ENCODE measurements at places on chromosomes 5 and 9.
A peak's percentile ranks its signal among the peaks of the same experiment; 100 is the strongest.

DNA sequence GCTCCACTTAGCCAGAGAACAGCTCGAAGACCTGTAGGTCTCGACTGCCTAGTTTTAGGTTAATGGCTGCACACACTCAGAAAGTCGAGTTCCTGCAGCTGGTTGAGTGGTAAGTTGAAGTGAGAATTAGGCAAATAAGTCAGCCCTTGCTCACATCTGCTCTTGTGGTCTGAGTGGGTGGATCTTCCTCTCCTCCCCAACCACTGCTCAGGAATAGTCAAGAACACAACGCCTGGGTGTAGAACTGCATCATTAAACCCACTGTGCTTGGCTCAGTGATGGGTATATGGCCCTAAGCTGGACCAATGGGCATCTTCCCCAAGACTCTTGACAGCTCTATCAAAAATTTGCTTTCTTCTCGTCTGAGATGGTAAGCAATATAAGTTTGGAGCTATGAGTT, 20.9 kb upstream of the ADAM19 start:
- DNase-seq, result peak; percentile 87

GRCh38 chr9:126722252-126722921, 82.5 kb upstream of the ZBTB43 start:
- peak; percentile 94 for DNase-seq

DNA sequence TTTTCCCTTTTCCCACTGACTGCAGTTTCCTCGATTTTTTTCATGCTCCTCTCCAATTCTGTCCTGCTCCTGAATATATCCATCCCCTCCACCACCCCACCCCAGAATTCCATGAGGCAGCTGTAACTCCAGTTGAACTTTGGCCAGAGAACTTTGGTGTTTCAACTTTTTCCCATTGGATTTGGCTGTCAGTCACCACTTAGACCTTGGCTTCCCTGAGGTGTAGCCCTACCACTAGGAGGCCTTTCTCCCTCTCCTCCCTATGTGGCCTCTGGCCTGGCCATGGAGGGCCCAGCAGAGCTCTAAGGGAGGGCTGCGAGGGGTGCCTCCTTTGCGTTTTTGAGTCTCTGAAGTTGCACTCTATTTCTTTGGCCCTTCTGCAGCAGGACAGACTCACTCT, 261.3 kb downstream of the PIK3R1 start:
- no peak for DNase-seq

DNA sequence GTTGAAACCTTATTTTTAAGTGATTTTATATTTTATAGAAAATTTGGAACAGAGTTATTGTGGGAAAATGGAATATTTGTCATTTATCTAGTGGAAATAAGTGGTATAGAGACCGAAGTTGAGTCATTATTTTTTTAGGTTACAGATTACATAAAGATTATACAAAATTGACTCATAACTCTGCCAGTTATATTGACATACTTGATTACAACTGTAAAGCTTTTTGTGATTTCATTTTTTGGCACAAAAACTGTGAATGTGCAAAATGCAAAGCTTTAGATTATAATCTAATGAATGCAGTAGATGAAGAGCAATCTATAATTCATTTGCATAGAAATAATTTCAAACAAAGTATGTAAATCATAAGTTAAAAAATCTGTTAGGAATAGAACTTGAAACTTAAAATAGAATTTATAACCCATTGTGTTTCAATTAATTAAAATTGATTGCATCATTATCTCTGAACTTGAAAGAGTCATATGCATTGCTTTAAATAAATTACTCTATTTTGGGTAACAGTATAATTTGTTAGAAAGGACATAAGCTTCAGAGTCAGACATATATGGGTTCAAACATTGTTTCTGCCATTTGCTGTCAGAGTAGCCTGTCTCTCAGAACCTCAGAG, 280.4 kb downstream of the FER start:
- DNase-seq, result no peak

DNA sequence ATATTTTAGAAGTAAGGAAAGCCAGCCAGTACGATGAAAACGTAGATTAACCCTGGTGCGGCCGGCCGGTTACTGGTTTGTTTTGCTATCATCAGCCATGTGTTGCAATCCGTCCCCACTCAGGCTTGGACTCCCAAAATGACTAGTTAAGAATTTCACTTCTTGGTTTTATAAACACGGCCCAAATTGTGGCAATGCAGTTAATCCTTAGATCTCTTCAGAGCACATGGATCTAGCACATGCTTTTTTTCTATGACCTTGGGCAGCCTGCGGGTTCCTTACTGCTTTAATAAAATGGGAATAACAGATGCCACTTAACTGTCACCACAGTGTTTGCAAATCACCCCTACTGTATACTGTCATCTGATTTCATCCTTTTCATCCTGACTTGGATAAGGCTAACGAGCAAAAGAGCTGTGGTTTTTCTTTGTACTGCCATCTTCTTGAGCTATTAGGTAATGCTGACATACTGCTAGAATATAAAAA, 1.5 kb downstream of the NDFIP1 start:
- peak; percentile 30 for DNase-seq

- no peak for DNase-seq
These were observed 60.7 kb downstream of the COL27A1 start for GRCh38 chr9:114216081-114216480.

DNA sequence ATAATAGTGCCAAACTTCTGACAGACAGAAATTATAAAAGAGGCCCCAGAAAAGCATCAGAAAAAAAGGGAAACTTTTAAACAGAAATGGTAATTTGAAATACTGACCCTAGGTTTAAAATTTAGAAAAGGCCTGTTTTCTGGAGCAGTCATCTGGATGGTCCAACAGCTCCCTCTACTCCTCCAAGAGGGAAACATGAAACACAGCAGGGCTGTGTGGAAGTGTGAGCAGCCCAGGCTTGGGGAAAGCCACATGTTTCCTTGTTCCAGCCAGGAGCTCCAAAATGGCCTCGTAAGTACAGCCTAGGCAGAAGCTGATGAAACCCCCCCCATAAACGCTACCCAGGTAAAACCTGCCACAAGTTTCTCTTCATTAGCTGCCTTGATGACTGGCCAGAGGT, 499.3 kb upstream of the ADAMTS16 start:
- DNase-seq, result no peak

DNA sequence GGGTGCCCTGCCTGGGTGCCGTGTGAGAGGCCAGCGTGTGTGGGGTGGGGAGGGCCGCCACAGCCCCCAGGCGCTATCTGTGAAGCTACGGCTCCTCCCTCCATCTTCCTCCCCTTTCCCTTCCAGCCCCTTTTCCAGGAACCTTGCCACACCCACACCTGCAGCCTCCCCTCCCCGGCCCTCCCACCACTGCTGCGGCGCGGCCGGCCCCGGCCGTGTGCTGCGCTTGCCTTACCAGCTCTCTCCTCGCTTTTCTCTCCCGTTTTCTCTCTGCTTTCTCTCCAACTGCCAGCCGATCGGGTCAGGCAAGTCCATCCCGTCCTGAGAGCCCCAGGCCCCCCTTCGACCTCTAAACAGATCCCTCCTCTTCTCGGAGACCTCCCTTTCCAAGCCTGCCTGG, 21.4 kb downstream of the GOLGA2 start:
- DNase-seq, result no peak

- DNase-seq, result no peak
These were observed 117.0 kb upstream of the GNA14 start for GRCh38 chr9:77764894-77765780.

GRCh38 chr9:97535771-97536170, 34.3 kb downstream of the TMOD1 start:
- no peak for DNase-seq

DNA sequence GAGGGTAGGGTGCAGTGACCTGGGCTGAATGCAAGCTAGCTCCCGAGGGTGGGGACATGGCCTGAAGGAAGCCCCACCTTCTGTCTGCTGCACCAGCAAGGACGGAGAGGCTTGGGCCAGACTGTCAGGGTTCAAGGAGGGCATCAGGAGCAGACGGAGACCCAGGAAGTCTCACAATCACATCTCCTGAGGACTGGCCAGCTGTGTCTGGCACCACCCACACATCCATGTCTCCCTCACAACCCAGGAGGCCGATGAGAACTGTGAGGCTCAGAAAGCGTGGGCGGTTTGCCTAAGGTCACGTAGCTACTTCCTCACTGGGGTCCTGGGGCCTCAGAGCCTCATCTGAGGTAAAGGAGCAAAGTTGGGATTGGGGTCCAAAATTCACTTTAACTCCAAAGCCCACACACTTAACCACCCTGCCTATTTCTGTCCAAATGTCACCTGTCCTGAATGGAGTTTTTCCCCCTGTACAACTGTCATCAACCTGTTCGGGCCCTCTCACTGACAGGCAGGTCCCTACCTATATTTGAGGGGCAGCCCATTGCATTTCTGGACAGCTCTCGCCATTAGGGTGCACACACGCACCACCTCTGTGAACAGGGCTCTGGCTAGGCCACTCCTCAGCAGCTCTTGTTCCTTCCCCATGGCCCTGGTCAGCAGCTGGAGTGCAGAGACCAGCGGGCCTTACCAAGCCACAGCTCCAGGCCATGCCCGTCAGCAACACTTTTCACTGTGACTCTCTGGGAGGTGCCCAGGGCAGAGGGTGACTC, 3.4 kb downstream of the IL13 start:
- DNase-seq, result no peak

DNA sequence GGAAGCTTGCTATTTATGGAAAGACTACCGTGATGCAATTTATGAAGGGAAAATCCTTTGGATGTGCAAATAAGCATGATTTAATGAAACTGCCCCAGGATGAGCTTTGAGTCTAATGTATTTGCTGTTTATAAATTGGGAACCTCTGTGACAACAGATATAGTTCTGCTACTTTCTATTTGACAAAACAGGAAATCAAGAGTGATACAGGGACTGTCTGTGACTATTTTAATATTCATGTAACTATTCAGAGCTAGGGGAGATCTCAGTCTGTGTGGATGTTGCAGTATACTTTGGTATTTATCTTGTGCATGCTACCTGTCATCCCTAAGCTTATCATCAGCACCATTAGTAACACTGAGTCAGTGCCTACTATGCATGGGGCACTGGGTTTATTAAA, 132.1 kb downstream of the PDZD2 start:
- no peak for DNase-seq

DNA sequence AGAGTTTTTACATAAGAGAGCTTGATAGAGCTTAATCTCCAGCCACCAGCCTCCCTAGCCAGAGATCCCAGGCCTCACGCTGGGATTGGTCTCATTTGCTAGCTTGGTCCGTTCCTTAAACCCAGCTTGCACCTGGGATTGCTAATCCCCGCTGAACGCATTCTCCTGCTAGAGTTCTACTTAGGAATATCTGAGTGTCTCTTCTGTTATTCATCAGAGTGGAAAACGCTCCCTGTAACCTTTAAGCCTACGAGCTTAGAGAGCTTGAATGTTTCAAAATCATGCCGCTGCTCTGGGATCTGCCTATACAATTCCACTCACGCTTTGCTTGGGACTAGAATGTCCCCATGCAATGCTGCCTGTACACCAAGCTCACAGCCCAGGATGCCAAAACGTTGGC, 201.8 kb downstream of the NSG2 start:
- DNase-seq, result no peak

DNA sequence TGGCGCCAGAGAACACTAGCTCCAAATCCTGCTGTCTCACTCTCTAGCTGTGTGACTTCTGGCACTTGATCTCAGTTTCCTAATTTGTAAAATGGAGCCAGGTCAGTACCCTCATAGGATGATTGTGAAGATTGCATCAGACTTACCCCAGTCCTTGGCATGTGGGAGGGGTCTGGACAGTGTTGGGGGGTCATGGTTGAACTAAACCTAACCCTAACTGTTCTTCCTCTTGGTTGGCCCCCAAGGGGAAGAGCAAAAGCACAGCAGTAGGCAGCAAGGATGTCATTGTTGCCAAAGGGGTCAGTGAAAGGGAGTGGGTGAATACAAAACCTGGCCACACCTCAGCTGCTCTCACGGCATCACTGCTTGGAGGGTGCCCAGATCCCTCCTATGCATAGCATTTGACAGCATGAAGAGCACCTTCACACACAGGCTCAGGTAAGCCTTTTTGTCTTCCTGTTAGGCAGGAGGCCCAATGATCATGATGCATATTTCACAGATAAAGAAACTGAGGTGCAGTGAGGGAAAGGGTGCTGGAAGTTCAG, 15.7 kb upstream of the CXCL14 start:
- no peak for DNase-seq

- DNase-seq, result peak; percentile 66
These were observed 512 bp downstream of the PLK2 start for GRCh38 chr5:58459146-58460001.

- DNase-seq, result no peak
These were observed 123.5 kb upstream of the ZNF366 start for GRCh38 chr5:72630721-72631120.

DNA sequence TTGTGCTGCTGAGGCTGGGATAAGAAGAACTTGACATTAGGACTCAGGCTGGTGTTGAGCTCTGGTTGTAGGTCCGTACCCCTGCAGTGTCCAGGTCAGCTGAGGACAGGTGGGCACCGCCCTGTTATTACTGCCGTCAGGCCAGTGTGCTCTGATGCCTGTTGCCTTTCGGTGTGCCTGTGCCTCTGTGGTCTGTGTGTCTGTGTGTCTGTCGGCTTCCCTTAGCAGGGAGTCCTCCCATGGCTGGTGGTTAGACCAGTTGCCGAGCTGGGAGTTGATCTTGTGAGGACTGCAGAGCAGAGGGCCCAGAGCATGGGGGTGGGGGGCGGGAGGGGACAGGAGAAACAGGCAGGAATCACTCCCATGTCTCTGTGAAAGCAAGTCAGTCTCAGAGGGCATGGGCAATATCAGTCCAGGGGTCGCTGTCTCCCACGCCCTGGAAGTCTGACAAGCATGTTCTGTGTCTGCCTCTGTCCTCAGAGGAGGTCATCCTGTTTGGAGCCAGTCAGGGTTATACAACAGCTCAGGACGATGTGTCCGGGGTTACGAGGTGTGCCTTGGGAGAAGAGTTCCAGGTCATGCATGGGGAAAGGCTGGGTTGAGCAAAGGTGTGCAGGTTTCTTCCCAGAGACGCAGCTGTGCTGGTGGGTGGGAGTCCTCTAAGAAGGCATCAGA, 67.3 kb upstream of the GARNL3 start:
- no peak for DNase-seq

- peak; percentile 76 for DNase-seq
These were observed 963 bp upstream of the CAST start for GRCh38 chr5:96660971-96661854.

DNA sequence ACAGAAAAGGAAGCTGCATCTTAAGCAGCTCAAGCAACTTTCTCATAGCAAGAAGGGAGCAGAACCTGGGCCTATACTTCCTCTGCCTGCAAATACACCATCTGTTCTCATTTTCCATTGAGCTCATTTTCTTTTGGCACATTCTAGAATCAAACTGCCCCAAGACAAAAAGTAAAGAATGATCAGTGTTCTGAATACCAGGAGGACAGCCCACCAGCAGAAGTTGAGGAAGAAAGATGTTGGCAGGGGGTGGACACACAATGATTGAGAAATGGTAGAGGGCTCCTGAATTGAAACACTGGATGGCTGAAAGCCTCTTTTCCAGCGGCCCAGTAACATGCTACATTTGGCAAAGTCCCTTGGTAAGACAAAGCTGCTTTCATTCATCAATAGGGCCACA, 171.8 kb downstream of the MED10 start:
- no peak for DNase-seq

Measured in B cell (primary cell).